ENCODE measurements at places on chromosomes 11 and 22.
A peak's percentile ranks its signal among the peaks of the same experiment; 100 is the strongest.

DNA sequence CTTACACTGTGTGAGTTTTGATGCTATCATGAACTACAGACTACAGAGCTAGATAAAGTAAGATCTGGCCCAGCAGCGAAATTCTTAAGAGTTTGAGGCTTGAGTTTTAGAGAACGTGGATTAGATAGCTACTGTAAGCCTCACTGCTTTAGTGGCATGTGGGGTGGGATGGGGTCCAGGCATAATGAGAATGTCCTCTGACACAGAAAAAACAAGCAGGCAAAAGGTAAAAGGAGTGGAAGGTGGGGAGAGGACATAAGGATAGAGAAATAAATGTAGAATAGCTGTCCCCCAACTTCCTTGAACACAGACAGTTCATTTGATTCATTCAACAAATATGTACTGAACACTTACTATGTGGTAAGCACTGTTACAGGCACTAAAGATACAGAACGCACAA lies 324.5 kb upstream of the PITPNB start:
- DNase-seq, result no peak
- no peaks in the 10 kb centered on the region for H3K36me3 ChIP-seq
- no peak overlapping the region for H3K27ac ChIP-seq
- H3K4me3 ChIP-seq, result no peak overlapping the region
- H3K27me3 ChIP-seq, result peaks cover 14% of the 10 kb centered on the region

GRCh38 chr11:75639762-75640181 lies 29.1 kb downstream of the MAP6 start:
- no peak overlapping the region for H3K27ac ChIP-seq
- H3K27me3 ChIP-seq, result peaks cover 33% of the 10 kb centered on the region
- no peaks in the 10 kb centered on the region for H3K4me1 ChIP-seq
- DNase-seq, result no peak
- no peak overlapping the region for H3K4me3 ChIP-seq
- no peaks in the 10 kb centered on the region for H3K36me3 ChIP-seq

DNA sequence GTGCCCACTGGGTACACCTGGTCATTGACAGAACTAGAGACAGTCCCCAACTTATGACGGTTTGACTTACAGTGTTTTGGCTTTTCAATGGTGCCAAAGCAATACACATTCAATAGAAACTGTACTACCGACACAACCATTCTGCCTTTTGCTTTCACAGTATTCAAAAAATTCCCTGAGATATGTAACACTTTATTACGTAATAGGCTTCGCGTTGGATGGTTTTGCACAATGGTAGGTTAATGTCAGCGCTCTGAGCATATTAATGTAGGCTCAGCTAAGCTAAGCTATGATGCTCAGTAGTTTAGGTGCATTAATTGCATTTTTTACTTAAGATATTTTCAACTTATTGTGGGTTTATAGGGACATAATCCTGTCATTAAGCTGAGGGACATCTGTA lies 105.1 kb upstream of the B3GAT1 start:
- DNase-seq, result no peak
- H3K27ac ChIP-seq, result no peak overlapping the region
- no peaks in the 10 kb centered on the region for H3K36me3 ChIP-seq
- no peaks in the 10 kb centered on the region for H3K27me3 ChIP-seq

DNA sequence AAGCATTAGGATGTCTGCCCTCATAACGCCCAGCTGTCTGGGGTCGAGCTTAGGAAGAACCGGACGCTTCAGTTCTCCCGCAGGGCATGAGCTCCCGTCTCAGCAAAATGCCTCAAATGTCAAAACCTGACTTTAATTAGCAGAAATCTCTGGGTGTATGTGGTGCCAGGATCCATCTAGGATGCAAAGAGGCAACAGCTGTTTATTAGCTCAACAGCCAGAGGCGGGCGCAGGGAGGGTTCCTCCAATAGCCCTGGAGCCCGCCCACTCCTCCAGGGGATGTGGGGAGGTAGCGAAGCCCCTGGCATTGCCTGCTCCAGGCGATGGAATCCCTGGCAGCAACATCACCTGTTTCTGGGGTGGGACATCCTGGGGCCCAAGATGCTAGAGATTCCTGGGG lies 39.4 kb upstream of the RTL6 start:
- peaks cover 2% of the 10 kb centered on the region for H3K27me3 ChIP-seq
- DNase-seq, result no peak
- H3K36me3 ChIP-seq, result no peaks in the 10 kb centered on the region
- H3K4me3 ChIP-seq, result no peak overlapping the region

DNA sequence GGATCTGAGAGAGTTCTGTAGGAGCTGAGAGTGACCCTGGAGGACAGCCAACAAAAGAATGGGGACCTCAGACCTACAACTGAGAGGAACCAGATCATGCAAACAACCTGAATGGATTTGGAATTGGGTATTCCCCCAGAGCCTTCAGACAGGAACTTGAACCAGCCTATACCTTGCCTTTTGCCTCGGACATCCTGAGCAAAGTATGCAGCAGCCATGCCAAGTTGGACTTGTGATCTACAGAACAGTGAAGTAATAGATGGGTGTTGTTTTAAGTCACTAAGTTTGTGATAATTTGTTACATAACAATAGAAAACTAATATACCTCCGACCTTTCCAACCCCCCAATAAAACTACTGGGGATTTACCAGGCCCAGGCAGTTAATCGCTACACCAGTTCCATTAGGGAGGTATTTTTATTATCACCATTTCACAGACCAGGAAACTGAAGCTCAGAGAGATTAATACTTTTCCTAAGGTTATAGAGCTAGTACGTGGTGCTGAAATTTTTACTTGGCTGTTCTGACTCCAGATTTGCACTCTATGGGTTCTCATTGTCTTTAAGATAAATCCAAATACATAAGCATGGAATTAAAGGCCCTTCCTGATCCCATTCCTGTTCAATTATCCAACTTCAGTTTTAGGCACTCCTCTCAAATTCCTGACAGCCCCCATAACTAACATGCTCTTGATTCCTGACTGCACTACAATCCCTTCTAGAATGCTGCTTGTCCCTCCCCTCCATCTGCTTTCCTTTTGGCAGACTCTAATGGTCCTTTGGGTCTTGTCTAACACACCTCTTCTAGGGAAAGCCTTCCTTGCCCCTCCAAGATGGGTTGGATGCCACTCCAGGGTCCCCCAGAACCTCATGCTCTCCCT lies 1.7 kb upstream of the RASSF10 start:
- no peak for DNase-seq
- H3K4me3 ChIP-seq, result no peak overlapping the region
- H3K27me3 ChIP-seq, result peaks cover 66% of the 10 kb centered on the region
- no peaks in the 10 kb centered on the region for H3K36me3 ChIP-seq
- peaks cover 5% of the 10 kb centered on the region for H3K4me1 ChIP-seq

DNA sequence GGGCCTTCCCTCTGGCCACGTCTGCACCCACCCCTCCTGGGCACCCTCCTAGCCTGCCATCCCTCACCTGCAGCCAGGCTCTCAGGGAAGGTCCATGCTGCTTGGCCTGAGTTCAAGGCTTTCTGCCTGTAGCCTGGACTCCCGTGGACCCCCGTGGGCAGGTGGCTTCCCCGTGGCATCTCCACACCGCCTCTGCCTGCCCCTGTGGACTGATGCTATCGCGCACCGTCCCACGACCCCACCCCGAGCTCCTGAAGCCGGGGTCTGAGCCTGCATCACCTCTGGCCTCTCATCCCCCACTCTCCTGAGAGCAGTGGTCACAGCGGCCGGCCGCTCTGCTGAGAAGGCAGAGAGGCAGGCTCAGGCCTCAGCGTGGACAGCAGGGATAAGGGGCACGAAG lies 4.5 kb downstream of the IFITM5 start:
- peaks cover 64% of the 10 kb centered on the region for H3K36me3 ChIP-seq
- no peak for DNase-seq
- H3K27me3 ChIP-seq, result no peaks in the 10 kb centered on the region
- H3K4me3 ChIP-seq, result peak overlapping the region; percentile 65
- peak overlapping the region; percentile 81 for H3K27ac ChIP-seq

DNA sequence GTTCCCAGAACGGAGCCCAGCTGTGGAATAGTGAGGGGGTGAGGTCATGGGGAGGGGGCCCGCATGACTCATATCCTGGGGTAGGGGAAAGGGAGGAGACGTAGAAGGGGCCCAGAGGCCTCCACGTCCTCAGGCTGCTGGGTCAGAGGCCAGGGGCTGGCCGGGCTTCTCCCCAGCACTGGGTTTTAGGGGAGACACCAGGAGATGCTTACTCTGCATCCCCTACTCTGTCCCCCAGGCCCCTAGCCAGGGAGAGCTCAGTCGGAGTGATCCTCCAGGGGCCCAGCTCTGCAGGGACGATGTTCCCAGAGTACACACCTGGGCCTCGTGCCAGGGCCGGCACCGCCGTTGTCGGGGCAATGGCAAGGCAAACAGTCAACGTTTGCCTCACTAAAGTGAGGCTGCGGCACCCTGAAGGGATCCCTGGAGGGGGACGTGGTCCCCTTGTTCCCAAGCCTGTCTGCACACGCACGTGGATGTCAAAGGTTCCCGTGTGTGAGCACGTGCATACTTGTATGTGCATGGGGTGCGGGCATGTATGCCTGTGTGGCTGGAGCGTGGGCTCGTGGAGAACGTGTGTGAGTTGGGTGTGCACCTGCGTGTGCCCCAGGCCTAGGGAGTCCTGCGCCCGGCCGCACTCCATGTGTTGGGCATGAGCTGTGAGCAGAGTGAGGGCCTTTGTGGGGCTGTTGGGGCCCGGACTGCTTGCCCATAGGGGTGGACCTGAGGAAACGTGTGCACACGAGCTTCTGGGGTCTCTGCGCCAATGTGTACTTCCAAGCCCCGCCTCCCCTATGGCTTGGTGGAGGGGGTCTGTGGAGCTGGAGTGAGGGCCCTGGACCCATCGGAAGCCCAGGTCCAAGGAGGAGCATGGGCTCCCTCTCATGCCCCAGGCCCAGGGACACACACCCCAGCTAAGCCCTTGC lies 14.2 kb downstream of the PRR33 start:
- peaks cover 24% of the 10 kb centered on the region for H3K4me1 ChIP-seq
- H3K4me3 ChIP-seq, result no peak overlapping the region
- H3K36me3 ChIP-seq, result no peaks in the 10 kb centered on the region
- no peak overlapping the region for H3K27ac ChIP-seq

- no peak overlapping the region for H3K27ac ChIP-seq
- peaks cover 14% of the 10 kb centered on the region for H3K36me3 ChIP-seq
- peaks cover 7% of the 10 kb centered on the region for H3K4me1 ChIP-seq
- DNase-seq, result no peak
Observed at GRCh38 chr11:1000357-1001278, 35.9 kb downstream of the MUC6 start.

- no peak overlapping the region for H3K27ac ChIP-seq
- H3K4me1 ChIP-seq, result peaks cover 3% of the 10 kb centered on the region
- no peaks in the 10 kb centered on the region for H3K36me3 ChIP-seq
- no peak overlapping the region for H3K4me3 ChIP-seq
Observed at GRCh38 chr11:46890665-46891064, 27.7 kb downstream of the LRP4 start.

DNA sequence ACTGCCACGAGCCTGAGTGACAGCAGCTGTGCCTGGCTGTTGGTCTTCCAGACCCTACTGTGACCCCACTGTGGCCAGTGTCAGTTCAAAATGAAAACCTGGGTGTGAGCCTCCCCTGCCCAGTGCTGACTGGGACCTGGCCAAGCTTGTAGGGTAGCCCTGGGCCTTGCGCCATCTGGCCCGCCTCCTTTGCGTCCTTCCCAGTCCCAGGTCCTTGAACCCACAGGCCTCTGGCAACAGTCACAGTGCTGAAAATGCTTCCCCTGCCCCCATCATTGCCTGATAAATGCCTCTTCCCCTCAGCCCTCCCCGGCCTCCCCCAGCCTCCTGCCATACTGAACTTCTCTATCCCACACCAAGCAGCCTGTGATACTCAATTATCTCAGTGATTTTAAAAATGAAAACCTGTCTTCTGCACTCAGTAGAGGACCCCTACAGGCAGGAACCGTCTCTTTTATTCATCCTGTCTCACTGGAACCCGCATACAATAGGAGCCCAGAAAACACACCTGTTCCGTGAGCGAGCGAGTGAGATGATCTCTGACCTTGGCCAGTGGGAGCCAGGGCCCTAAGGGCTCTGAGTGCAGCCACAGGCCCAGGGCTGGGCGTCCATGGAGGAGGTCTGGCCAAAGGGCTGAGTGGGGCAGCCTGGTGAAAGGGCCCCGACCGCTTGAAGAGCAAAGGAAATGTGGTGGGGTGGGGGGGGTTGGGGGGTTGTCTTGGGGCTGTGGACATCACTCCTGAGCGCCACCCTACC lies 49.7 kb upstream of the TTLL12 start:
- H3K4me3 ChIP-seq, result no peak overlapping the region
- DNase-seq, result no peak
- H3K27me3 ChIP-seq, result no peaks in the 10 kb centered on the region
- no peak overlapping the region for H3K27ac ChIP-seq
- no peaks in the 10 kb centered on the region for H3K36me3 ChIP-seq
- H3K4me1 ChIP-seq, result no peaks in the 10 kb centered on the region

DNA sequence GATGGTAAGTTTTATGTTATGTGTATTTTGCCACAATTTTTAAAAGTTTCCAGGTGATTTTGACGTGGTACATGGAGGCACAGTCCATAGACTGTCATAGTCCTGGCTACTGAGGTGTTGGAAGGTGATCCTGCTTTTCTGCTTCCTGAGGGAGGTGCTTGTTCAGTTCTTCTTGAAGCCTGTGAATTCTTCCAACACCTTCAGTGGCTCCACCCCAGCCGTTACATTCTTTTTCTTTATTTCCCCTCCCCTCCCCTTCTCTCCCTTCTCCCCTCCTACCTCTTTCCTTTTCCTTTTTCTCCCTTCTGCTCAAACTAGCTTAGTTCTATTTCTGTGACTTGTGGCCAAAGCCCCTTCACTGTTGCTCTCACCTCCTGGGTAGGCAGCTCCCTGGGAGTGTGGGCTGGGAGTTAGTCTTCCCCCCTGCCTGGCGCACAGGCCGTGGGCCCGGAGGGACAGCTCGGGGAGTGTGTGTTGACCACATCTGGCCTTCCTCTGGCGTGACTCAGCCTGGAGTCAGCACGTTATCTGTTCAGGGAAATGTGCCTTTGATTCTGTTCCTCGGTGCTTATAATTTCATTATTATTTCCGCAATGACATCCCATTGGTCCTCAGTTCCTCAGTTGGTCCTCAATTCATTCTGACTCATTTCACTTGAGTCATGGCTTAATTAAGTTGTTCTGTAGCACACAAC lies 566.2 kb downstream of the TBC1D22A start:
- no peaks in the 10 kb centered on the region for H3K36me3 ChIP-seq
- H3K4me1 ChIP-seq, result no peaks in the 10 kb centered on the region
- H3K27ac ChIP-seq, result no peak overlapping the region
- H3K27me3 ChIP-seq, result no peaks in the 10 kb centered on the region
- no peak for DNase-seq

- peaks cover 4% of the 10 kb centered on the region for H3K4me1 ChIP-seq
- no peak for DNase-seq
- no peak overlapping the region for H3K4me3 ChIP-seq
- no peaks in the 10 kb centered on the region for H3K36me3 ChIP-seq
- H3K27ac ChIP-seq, result no peak overlapping the region
Observed at GRCh38 chr11:64078284-64078683, 42.6 kb downstream of the FLRT1 start.

GRCh38 chr11:34065505-34066203 lies 14.1 kb downstream of the CAPRIN1 start:
- no peak for DNase-seq
- H3K4me1 ChIP-seq, result peaks cover 42% of the 10 kb centered on the region
- H3K27me3 ChIP-seq, result no peaks in the 10 kb centered on the region
- no peak overlapping the region for H3K4me3 ChIP-seq
- H3K36me3 ChIP-seq, result peaks cover 41% of the 10 kb centered on the region
- H3K27ac ChIP-seq, result no peak overlapping the region

Measured in activated CD8-positive, alpha-beta T cell treated with anti-CD3 and anti-CD28 coated beads, Interleukin-2, amount 10 ng/mL, durations not matched to agents 7 days and 5 days (primary cell).